ENCODE measurements at places on chromosomes 4 and X.
A peak's percentile ranks its signal among the peaks of the same experiment; 100 is the strongest.

DNA sequence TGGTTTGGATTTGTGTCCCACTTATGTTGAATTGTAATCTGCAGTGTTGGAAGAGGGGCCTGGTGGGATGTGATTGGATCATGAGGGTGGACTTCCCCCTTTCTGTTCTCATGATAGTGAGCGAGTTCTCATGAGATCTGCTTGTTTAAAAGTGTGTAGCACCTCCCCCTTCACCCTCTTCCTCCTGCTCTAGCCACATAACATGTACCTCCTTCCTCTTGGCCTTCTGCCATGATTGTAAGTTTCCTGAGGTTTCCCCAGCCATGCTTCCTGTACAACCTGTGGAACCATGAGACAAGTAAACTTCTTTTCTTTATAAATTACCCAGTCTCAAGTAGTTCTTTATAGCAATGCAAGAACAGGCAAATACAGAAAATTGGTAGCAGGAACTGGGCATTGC lies 138.7 kb downstream of the INPP4B start:
- DNase-seq, result no peak

DNA sequence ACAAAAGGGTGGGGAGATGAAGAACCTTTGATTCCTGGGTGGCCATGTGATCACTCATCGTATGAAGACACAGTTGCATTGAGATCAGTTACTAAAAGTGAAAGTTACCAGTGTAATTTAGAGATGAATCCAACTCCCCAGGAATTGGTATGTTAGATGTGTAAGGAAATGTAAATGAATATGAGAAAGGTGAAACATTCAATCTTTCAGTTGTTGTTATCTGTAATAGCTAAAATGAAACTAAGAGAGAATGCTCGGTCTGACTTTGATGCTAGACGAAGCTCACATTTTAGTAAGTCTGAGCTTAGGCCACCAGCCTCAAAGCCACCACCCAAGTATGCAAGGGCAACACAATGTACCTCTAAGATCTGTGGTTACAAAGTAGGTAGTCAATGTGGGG lies 194.3 kb upstream of the POF1B start:
- no peak for DNase-seq

DNA sequence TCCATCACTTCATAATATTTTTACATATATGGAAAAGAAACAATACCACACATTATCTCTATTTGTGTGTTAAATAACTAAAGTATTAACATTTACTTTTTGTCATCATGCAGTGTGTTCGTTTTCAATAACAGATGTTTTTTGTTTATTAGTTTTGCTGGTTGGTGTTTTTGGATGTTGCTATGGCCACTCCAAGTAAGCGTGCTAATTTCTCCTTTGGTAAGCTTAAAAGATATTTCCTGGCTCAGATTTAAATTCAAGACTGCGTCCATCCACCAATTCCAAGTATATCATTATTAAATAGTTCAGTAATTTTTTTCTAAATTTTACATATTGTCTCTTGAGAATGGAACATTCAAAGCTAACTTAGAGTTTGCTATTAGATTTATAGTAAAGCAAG lies 235.4 kb upstream of the IL1RAPL1 start:
- no peak for DNase-seq

DNA sequence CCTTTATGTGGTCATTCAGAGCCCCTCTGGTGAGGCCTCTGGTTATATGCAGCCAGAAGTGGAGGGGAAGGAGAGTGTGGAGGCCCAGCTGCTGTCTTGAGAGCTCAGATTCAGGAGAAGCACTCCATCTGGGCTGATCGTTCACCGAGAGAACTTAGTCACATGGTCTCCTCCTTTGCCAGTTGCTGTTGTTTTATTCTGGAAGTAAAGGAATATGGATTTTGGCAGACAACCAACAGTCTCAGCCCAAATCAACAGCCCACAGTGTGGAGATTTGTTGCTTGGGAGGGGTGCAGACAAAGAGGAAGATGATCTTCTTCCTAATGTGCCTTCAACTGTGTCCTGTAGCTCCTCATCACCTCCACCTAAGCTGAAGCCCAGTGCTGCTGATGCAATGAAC lies 355.4 kb downstream of the ANK2 start:
- DNase-seq, result no peak

- DNase-seq, result no peak
Observed at GRCh38 chrX:41984628-41985027, 61.3 kb upstream of the CASK start.

- no peak for DNase-seq
Observed at GRCh38 chr4:80173401-80173800, 23.9 kb upstream of the PRDM8 start.

GRCh38 chr4:86935566-86935852 lies 698 bp downstream of the AFF1 start:
- peak; percentile 28 for DNase-seq

GRCh38 chr4:2417765-2418649 lies at the start of gene ZFYVE28:
ZFYVE28 (minus strand) TSS chr4:2418645; CDS start chr4:2418323, 322 bp downstream.
- DNase-seq, result no peak

- DNase-seq, result no peak
Observed at GRCh38 chrX:67523932-67524331, 19.9 kb upstream of the AR start.

- DNase-seq, result no peak
Observed at GRCh38 chr4:14028862-14029261, 401.3 kb upstream of the BOD1L1 start.

DNA sequence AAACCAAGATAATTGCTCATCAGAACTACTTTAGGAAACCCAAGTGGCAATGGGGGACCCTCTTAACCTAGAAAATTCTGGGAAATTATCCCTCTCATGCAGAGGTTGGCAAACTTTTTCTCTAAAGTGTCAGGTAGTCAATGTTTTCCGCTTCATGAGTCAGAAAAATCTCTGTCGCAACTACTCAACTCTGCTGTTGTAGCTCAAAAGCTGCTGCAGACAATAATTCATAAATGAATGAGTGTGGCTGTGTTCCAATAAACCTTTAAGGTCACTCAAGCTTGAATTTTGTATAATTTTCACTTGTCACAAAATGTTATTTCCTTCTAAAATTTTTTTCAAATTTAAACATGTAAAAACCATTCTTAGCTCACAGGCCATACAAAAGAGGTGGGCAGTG lies 193.4 kb upstream of the MID1 start:
- no peak for DNase-seq

DNA sequence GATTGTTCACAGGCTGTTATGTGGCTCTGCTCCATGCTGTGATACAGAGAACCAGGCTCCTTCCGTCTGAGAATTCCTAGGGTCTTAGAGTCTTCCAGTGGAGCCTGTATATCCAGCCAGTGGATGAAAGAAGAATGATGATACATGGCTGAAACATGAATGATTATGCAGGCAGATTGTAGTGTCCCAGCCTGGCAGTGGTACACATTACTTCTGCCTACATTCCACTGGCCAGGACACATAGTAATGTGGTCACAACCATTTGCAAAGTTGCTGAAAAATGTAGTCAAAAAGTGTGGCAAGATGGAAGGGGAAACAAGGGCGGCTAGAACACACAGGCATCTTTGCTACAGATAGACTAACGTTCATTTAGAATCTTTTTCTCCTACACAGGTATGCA lies 4.5 kb upstream of the GBA3 start:
- DNase-seq, result no peak

DNA sequence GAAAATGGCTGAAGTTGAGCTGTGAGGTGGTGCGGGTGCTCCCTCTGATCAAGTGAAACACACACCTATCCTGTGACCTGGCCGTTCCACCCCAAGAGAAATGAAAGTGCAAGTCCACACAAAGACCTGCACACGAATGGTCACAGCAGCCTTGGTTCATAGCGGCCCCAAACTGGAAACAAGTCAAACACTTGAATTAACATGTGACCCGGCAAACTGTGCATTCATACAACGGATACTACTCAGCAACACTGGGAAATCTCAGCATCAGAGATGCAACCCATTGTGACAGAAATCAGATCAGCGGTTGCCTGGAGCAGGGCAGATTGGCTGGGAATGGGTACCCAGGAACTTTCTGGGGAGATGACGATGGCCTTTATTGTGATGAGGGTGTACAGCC lies 7.6 kb downstream of the G6PD start:
- peak; percentile 63 for DNase-seq

- DNase-seq, result no peak
Observed at GRCh38 chr4:86274642-86275041, 85.2 kb downstream of the MAPK10 start.

DNA sequence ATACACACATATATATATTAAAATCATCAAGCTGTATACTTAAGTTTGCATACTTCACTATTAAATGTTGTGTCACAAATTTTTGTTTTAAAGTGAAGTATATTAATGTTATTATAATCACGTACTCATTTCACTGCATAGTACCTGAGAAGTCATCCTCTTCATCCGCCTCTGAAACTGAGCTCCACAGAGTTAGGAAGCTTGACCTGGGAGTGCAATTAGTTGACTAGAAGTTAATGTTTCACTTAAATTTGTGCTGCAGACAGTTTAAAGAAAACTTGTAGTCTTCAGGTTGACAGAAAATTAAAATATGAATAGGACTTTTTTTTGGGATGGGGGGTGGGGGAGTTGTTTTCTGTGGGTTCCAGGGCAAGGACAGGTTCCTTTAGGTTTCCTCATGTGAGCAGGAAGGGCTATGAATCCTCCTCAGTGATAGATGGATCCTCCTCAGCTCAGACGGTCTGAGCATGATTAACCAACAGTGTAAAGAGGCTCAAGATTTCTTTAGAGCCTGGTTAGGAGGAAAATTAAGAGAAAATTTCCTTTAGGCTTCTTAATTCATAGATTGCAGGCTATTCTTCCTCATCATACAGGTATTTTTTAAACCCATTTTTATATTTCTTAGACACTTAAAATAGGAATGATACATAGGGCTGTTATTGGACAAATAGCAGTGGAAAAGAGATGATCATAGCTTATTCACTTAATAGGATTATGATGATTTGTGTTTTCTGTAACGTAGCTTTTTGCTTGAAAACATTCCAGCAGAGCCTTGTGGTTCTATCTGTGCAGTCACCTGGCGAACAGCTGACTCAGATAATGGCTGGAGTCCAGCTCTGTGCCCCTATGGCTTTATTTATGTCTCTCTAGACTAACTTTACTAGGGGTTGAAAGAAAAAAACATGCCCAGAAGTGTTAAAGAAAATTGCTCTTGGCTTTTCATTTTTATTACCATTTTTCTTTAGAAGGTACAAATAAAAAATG lies 102.7 kb downstream of the SLC4A4 start:
- DNase-seq, result no peak

- DNase-seq, result no peak
Observed at GRCh38 chr4:164438321-164438720, 315.6 kb upstream of the SMIM31 start.

DNA sequence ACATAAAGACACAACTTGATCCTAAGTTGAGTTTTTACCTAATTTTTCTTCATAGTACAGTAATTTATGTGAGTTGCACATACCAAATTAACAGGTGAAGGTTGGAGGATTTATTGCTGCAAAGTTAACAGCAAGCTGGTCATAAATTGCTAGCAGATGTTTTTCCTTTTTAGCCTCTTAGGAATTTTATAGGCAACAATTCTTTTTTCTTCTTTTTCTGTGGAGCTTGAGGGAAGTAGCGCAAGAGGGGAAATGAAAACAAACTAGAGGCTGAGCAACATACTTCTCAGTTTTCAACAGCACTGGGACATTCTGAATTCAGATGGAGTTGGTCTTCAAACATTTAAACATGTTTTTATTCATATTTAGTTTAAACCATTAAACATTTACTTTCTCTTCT lies 63.7 kb upstream of the TLR2 start:
- no peak for DNase-seq

DNA sequence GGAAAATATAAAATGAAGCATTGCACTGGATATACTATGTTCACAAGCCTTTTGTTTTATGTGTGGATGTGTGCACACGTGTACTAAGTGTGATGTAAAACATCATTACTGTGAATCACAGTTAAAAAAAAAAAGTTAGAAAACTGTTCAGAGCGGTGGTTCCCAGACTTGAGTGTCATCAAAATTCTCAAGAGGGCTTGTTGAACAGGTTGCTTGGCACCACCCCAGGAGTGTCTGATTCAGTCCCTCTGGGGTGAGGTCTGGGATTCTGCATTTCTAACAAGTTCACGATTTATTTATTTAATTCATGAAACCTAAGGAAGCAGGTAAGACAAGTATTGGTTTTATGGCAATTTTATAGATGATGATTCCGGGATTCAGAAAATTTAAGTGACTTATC lies 1.8 kb downstream of the CENPU start:
- no peak for DNase-seq

DNA sequence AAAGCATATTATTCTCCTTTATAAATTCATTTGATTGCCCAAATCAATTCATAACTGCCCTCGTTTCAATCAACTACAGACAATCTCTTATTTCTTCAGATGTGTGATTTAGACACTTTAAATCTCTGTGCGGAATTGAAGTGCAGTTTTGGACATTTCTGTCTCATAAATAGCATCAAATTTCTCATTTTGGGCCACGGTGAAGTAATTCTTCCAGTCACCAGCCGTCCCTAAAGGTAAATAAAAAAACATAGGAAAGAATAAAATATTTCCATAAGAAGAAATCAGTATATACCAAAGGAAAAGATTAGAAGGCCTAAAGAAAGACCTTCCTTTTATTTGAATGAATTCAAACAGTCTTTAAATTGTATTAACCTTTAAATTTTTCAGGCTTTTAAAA lies 33.4 kb downstream of the SULT1B1 start:
- no peak for DNase-seq

- no peak for DNase-seq
Observed at GRCh38 chr4:110780538-110780937, 157.7 kb upstream of the PITX2 start.

GRCh38 chrX:150766351-150767044 lies 73.3 kb downstream of the MTMR1 start:
- no peak for DNase-seq

DNA sequence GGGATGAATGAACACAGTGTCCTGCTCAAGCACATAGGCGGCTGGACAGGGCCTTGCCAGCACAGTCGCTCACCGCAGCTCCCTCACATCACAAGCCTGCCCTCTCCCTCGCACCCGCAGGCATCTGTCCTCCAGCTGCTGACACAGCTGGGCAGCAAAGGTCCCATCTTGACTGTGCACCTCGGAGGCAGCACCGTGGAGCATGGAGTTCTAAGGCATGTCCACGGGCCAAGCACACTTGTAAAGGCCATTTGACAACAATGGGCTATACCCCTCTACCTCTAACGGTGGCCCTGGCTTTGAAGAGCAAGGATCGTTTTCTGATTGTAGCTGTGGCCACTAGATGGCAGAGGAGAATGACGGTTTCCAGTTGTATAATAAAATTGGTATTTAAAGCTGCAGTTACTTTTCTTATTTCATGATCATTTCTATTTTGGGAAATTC lies 53.8 kb downstream of the APLN start:
- DNase-seq, result no peak

DNA sequence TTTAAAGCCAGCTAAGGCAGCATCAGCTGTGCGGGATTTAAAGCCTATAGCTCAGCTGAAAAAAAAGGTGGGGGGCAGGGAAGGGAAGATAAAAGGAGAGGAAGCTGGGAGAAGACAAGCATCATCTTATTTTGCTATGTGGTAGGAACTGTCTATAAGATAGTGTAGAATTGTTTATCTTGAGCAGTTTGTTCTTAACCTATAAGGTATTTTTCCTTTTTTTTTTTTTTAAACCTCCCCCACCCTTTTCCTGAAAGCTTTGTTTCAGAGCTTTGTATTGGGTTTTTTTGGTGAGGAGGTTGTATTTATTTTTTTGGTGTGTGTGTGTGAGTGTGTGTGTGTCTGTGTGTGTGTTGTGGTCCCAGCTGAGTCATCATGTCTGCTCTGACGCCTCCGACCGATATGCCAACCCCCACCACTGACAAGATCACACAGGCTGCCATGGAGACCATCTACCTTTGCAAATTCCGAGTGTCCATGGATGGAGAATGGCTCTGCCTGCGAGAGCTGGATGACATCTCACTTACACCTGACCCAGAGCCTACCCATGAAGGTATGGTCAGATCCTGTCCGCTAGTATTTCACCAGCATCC lies 531 bp downstream of the RUFY3 start:
- DNase-seq, result peak; percentile 64
